ENCODE measurements at places on chromosomes 11 and 22.

DNA sequence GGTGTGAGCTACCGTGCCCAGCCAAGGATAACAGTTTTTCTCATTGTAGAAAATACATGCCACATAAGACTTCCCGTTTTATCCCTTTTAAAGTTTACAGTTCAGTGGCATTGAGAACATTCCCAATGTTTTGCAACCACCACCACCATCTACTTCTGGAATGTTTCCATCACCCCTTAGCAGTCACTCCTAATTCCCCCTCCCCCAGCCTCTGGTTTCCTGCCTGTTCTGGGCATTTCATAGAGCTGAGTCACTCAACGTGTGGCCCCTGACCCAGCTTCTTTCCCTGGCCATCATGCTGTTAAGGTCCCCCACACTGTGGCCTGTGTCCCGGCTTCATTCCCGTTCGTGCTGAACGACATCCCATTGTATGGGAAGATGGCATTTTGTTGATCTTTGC is 30.7 kb downstream of the FGF4 start:
- DNase-seq = no peak

GRCh38 chr11:37343290-37343689 is 745.3 kb upstream of the RAG2 start:
- DNase-seq = no peak

DNA sequence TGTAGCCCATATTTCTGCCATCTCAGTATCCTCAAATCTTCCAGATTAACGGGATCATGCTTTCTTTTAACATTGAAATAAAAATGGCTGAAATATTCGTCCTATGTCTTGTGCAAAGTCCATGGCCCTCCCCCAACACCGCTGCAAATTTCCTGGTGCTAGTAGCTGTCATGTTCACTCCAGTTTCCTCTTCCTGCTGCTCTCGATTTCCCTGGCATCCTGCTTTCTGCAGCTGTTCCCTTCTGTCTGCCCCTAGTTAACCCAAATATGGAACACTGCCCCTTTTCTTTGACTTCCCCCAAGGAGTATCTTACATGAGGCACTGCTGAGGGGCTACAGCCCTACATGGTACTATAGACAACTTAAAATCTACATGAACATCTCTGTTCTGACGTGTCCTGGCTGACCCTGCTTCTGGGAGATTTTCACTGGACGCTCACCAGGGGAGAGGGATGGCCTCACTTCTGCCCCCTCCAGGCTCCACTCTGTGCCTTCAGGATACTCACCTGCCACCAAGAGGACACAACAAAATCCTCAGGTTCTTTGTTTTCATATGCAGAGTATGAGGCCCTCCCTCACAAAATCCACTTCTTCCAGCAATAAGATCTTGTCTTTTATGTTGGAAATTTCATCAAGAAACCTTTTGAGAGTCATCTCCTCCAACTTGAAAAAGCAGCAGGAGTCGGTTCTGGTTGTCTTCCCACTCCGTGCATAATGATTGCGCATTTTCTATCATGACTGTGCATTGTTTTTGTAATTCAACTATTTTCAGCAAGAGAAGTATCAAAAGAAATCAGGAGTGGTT is 29.5 kb upstream of the SCUBE2 start:
- DNase-seq = no peak

DNA sequence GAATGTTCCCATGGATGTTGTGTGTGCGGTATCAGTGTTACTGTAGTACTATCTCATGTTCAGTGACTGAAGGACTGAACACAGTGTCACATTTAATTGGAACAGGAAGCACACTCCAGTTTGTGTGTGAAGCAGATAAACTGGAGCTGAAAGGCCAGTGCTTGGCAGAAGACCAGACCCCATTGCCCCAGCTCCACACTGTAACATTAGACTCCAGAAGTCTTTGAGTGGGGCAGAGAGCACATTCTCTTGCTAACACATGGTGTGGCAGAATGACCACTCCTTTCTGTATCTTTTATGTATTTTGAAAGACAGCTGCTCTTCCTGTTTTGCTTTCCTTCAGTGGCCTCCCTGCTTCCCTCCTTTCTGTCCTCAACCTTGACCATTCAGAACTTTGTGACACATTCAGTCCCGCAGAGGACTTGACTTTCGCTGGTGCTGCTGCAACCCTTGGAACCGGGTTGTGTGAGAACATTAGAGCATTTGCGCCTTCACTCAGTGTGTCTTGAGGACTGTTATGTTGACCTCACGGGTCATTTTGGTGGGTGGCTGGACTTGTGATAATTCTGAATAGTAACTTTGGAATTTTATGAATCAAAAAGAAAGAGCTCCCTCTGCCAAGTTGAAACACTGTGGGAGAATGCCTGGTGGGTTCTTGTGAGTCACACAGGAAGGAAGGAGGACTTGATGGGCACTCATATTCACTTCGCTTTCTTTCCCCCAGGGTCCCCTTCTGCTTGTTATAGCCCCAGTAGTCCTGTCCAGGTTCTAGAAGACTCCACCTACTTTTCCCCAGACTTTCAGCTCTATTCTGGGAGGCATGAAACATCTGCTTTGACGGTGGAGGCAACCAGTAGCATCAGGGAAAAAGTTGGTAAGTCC is 26.4 kb downstream of the AMOTL1 start:
- DNase-seq = no peak

- DNase-seq = no peak
Observed at GRCh38 chr22:47291565-47292495, 529.4 kb downstream of the TBC1D22A start.

DNA sequence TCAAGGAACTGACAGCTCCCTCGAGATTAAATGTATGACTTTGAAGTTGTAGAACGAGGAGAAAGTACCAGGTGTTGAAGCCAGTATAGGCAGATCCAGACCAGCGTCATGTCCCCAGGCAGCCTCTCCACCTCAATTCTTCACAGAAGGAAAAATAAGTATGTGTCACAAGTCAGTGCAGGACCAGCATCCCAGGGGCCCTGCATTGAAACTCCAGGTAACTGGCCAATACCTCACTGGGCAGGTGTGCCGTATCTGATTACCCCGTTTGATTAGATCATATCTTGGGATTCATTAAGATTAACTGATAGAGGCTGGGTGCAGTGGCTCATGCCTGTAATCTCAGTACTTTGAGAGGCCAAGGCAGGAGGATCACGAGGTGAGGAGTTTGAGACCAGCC is 466.7 kb upstream of the B3GAT1 start:
- no peak for DNase-seq

DNA sequence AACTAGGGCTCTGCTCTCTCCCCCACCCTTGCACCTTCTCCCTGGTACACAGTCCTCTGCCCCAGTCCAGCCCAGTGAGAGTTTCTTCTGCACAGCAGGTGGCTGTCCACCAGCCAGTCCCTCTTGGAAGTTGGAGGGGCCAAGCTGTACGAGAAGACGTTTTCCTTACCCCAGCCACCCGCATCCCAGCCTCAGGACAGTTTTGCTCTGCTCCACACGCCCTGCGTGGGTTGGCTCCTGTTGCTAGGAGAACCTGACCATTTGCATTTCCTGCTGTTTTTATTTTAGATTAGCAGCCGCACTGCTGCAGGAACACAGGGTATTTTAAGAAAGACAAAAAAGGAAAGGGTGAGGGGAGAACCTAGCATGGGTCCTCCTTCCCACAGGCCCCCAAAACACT is 17.6 kb upstream of the NRGN start:
- no peak for DNase-seq

GRCh38 chr22:27045103-27045947 is 387.9 kb downstream of the MIAT start:
- peak; percentile 4 for DNase-seq

GRCh38 chr11:58900479-58901420 is 38.5 kb upstream of the GLYATL1 start:
- no peak for DNase-seq

DNA sequence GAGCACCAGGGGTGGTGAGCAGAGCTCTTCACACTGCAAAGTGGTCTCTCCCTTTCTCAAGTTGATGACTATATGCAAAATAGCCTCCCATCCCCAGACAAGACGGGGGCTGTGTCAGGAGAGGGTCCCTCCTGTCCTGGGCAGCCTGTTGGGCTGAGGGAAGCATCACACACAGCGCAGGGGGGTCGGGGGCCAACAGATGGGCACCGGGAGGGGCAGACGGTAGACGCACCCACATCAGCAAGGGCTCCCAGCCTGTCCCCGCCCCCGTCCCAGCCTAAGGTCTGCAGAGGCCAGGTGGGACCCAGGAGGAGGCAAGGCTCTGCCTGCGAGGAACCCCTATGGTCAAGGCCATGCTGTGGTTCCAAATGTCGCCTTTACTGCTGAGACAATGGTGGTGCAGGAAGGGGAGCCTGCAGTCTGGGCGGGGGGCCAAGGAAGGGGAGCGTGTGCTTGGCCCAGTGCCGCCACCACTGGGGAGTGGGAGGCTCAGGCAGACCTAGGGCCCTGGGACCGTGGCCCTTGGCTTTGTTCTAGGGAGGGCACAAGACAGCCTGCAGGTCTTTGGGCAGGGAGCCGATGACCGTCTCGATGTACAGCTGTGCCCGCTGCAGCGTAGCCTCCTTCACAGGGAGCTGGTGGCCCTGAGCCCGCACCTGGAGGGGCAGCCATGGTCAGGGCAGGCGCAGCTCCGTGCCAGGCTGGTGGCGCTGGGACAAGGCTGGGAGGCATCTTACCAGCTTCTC is 4.3 kb upstream of the PLXNB2 start:
- no peak for DNase-seq

GRCh38 chr11:70577948-70578347 is 179.6 kb downstream of the CTTN start:
- no peak for DNase-seq

GRCh38 chr11:14578541-14578956 is 58.4 kb upstream of the PSMA1 start:
- peak; percentile 41 for DNase-seq

DNA sequence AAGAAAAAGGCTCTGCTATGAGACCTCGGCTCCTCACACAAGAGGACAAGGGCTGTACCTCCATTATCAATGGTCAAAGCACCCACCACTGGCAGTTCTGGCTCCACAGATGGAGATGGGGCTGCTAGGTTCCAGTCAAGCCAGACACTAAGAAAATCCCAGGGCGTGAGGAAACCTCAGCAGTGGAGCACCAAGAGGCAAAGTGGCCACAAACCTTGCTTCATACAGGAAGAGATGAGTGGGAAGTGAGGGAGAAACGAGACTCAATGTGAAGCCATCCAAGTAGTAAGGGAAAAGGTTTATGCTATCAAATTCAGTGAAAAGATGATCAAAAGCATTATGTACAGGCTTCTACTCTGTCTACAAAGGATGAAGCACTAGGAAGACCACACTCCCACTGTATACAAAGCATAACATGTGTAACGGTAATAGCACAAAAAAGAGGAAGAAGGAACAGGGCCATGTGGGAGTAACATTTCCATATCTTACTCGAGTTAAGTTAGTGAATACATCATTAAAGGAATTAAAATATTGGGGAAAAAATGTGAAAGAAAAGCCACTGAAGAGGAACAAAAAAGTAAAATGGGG is 27.0 kb downstream of the POLDIP3 start:
- no peak for DNase-seq

- DNase-seq = no peak
Observed at GRCh38 chr22:20000246-20001081, 16.2 kb downstream of the ARVCF start.

GRCh38 chr11:126355926-126356897 is 726 bp downstream of the ST3GAL4 start:
- DNase-seq = no peak

DNA sequence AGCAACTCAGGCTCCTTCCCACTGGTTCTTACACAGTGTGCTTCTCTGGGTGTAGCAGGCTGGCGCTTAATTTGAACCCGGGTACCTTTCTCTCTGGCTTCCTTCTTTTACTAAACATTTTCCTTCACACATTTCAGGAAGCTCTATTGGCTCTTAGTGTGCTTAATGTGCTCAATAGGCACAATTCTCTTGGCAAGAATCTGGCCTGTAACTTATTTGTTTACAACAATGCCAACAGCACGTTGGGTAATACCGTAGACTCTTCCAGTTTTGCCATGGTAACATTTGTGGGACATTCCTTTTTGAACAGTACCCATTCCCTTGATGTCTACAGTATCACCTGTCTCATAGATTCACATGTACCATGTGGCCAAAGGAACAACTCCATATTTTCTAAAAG is 47.8 kb downstream of the AAMDC start:
- no peak for DNase-seq

DNA sequence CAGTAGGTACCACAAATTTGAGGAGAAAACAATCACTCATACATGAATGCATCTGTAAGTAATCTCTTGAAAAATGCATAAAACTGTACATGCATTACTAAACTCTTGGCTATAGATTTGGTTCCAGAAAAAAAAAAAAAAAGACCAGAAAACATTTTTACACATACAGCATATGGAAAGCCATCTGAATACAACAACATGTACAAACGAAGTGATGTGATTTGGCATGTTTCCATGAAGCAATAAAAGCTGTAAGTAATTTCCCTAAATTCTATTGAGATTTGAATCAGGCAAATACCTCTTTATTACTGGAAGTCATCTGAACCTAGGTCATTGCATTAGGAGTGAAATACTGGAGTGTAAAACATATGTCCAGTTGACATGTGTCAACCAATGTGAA is 31.9 kb upstream of the ZC3H12C start:
- DNase-seq = peak; percentile 16

DNA sequence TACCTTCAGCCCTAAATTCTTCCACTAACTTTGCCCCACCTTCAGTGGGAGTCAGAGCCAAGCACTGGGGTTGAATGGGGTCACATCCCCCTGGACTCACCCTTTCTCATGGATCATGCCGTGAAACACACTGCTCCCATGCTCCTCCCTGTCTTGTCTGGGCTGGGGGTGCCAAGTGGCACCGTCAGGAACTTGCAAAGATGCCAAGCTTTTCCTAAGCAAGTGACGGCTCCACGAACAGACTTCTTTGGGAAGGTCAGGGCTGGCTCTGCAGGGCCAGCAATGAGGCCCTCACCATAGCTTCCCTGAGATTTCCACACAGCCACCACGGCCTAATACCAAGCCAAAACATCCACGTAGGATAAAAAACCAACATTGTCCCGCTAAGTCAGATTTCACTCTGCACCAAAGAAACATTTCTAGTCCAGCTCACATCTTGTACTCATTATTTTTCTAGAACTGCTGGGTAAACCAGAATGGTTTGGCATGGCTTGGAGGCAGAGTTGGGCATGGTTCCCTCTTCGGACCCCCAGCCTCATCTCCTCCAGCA is 76.5 kb downstream of the NAT10 start:
- DNase-seq = no peak

DNA sequence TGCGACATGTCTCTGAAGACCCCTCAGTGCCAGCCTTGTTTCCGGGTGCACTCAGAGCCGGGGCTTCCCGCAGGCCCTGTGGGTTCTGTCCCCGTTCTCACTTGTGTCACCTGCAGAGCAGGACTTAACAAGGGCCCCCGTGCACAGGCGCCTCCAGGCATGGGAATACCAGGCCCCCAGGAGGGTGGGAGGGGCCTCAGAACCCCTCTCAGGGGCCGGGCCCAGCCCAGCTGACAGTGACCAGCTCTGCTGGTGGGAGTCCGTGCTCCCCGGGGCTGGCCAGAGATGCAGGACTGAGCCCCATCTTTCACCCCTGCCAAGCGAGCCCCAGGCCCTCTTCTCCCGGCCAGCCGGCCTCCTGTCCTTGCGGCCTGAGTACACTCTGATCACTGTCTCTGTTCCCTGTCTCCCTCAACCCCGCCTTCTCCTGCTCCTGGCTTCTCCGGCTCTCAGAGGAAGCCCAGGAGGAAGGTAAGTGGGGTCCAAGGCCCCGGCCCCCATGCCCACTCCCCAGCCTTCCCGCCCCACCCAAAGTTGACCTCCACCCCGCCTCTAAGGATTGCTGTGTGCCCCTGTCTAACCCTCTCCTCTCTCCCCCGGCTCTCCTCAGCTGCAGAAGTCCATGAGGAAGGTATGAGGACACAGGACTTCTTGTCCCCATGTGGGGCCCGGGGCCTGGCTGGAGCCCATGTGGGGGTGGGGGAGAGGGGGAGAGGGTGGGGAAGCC is 5.3 kb downstream of the TNNT3 start:
- no peak for DNase-seq

Measured in NCI-H1105 treated with DMSO at 0.1 percent for 48 hours (cell line).